ENCODE measurements at places on chromosomes 4 and X. TPM values are rescaled to one million over a fixed set of nuclear protein-coding genes. Genes with fewer than 3 reads are reported as not detected.

DNA sequence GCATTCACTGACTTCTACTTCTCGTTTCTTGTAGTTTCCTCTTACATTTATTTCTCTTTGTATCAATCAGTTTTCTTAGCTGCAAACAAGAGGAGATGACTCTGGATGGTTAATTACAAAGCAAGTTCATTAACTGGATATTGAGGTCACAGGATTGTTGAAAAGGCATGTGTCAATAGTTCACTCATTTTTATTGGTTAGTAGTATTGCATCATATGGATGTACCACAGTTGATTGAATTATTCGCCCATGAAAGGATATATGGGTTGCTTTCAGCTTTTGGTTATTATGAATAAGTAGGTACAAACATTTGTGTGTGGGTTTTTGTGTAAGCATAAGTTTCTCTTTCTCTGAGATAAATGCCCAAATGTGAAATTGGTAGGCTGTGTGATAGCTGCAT lies 21.8 kb upstream of the ARHGEF6 start:
- no peak for DNase-seq

DNA sequence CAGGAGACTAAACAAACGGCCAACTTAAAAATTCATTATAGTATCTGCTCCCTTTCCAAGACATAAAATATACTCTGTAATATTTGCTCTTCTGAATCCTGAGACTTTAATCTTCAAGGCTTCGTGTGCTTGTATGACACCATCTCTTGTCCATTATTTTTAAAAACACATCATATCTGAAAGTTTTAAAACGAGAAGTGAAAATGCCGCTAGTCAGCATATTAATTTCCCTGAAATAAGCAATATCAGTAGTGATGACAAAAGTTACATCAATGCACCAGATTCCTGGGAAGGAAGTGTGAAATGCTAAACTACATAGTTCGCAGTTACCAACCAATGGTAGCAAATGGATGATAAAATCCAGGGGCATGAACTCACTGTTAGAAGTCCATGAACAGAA lies 66.8 kb upstream of the EXOC1L start:
- DNase-seq, result no peak

GRCh38 chr4:143252478-143252877 lies 67.8 kb downstream of the USP38 start:
- no peak for DNase-seq

DNA sequence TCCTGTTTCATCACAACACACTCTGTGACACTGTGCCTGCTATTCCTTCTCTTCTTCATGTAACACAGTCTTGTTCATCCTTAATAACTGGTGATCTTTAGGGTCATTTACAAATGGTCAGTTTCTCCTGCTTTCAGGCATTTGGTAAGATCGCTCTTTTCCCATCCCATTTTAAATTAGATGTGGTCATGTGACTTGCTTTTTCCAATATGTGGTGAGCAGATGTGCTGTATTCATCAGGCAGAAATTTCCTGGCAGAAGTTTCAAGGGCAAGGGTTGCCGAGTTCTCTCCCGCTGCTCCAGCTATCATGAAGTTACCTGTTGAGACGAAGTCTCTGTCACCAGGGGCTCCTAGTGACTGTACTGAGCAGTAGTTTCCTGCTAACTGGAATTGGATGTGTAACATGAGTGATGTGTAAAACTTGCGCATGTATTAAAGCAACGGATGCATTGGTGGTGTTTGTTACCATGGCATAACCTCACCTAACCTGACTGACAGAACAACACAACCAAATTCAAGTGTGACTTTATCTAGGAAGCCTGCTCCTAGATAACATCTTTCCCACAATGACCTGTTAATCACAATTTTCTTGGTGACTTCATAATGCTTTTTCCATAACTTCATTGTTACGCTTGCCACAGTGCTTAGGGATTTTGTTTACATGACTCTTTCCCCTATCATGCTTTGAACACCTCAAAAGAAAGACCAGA lies 29.5 kb upstream of the BMPR1B start:
- no peak for DNase-seq

The CT45A10 gene
- not detected for total RNA-seq

The SLC6A8 gene
- total RNA-seq, result 7.2 TPM
